ENCODE measurements at places on chromosomes 7 and 10.

DNA sequence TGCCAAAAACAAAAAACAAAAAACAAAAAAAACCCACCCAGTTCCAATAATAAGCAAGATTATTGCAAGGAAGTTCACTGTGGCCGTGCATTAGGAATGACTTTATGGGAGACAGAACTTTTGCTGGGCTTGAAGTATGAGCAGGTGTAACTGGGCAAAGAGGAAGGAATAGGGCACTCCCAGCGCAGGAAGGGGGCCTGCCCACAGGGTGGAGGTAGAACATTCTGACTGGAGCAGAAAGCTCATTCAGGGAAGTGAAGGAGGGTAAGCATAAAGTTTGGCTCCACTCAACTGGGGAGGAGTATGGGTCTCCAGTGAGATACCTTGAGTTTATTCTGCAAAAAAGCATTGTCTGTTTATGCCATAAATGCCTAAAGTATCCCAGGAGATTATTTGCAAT is 42.1 kb upstream of the WIPF3 start:
- DNase-seq: no peak

DNA sequence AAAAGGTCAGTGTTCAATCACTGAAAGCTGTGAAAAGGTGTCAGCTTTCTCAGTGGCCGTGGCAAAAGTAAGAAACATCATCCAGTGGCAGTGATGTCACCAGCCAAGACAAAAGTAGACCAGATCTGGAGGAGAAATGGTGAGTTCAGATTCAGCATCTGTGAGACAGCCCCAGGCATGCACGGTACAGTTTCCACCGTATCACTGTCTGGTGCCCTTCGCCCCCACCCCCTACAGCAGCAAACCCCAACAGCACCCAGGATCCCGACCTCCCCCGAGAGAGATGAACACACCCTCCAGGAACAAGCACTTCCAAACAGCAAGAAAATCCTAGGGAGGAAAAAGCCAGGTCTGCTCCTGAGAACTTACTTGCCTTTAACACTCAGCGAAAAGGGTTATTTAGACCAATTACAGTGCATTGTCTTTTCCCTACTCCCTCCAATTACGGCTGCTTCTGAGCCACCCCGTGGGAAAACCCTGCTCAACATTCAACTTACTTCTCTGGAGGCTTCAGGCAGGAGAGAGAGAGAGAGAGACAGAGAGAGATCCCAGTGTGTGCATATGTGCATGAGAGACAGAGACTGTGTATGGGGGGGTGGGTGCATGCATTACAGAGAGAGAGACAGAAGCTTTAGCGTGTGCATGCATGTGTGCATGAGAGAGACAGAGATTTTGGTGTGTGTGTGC is 189.6 kb downstream of the GRID1 start:
- DNase-seq: no peak

DNA sequence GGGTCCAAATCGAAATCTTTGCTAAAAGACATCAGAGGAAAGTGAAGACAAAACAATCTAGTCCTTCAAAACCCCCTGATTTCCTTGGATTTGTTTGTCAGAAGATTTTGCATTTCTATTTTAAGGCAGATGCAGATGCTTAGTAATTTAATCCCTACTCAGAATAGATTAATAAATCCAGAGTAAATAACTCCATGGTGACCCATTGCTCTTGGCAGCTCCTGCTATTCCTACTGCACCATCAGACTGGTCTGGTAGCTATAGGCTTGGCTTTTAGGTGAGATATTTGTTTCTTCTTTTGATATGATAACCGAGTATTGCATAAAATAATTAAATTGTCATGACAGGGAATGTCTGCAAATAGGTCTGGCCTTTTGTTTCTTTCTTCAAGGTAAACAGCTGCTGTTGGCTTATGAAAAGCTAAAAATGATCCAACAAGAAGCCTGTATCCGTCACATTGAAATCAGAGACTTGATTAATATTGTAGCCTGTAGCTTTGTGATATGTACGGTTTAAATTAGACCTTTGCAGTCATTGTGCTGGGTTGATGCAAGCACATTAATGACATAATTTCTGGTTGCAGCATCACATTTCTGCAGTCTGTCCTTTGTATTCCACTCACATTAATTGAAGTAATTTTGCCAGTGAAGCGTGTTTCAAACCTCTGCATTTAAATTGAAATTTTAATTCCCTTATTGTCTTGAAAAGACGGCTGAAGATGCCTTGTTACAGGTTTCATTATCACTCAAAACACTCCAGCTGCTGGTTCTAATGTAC is 40.7 kb downstream of the EXOC4 start:
- no peak for DNase-seq

DNA sequence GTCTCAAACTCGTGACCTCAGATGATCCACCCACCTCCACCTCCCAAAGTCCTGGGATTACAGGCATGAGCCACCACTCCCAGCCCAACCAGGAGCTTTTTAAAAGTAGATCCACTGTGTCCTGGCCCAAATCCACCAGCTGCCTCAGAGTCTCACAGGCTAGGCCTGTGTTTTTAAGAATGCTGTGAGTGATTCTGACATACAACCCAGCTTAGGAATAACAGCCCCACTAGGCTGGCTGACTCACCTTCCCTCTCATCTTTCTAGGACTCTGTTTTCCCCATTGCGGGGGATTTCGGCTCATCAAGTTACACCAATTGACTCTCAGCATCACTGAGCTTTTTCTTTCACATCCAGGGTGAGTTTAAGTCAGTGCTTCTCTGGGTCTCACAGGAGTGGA is 207.6 kb downstream of the SKIDA1 start:
- no peak for DNase-seq

- peak; percentile 37 for DNase-seq
Measured at GRCh38 chr7:131039355-131039762, 288.3 kb upstream of the MKLN1 start.

DNA sequence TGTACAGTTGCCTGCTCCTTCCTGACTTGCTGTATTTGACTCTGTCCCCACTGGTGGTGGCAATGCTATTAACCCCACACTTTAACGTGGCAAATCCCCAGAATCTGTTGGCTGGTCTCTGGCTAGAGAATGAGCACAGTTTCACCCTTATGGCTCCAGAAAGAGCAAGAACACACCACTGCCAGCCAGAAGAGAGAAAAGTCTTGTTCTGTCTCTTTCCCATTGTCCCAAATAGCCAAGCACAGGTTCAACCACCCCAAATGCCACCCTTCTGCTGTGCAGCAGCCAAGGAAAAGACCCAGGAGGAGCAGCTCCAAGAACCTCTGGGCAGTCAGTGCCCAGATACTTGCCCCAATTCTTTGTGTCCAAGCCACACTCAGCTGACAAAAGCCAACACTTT is 11.3 kb downstream of the SLC16A9 start:
- no peak for DNase-seq

- DNase-seq: no peak
Measured at GRCh38 chr10:123284022-123284421, 129.8 kb downstream of the BUB3 start.

DNA sequence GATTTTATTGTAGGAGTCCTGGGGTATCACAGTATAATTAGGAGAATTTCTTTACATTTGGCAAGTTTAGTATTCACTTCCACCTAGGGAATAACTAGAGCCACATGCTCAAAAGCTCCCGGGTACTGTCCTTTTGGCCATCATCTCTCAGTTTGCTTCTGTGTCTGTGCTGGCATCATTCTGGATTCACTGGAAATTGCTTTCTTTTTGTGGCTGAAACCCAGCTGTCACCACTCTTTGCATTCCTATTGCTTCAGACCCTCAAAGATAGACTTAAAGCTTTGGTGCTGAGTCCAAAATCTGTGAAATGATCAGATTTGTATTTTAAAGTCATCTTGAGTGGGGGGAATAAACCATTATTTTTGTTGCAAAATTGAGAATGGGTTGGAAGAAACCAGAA is 8.9 kb downstream of the SDK1 start:
- no peak for DNase-seq

DNA sequence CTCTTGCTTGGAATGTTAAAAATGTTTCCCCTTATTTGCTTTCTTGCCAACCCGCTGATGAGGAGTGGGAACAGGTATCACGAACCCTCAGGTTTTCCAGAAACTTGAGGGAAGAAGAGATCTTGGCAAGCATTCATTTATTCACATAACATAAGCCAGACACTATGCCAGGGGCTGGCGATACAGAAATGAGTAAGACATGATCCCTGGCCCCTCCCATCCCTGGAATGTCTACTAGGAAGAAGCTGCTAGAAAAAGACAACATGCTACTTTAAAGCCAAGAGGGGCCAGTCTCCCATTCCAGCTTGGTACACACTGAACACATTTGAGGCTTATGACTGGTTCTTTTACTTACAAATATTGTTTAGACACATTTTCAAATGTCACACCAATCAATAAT is 26.4 kb downstream of the SLC35B4 start:
- DNase-seq: peak; percentile 73

GRCh38 chr7:140049339-140050024 is 13.3 kb downstream of the PARP12 start:
- DNase-seq: no peak

GRCh38 chr10:71265201-71265575 is 52.8 kb downstream of the UNC5B start:
- DNase-seq: no peak

DNA sequence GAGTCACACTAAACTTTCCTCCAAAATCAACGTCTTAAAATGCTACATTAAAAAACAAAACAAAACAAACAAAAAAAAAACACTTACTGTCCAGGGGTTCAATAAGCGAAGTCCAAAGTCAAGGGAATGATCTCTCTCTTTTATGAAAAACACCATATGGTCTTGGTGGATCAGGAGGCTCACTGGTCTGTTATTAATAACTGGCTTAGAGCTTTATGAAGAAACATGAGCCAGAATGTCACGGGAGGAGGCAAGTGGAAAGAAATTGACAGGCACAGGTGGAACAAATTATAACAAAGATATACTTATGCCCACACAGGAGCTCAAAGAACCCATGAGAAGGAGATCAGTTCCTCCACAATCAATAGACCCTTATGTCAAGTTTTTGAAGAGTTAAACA is at the start of gene MRLN:
Gene MRLN (minus strand): TSS at position 189 of the 400 bp plus-strand sequence.
- no peak for DNase-seq

- no peak for DNase-seq
Measured at GRCh38 chr7:144500225-144500624, 96.7 kb upstream of the NOBOX start.

- DNase-seq: no peak
Measured at GRCh38 chr7:130890176-130891020, 156.4 kb upstream of the KLF14 start.

DNA sequence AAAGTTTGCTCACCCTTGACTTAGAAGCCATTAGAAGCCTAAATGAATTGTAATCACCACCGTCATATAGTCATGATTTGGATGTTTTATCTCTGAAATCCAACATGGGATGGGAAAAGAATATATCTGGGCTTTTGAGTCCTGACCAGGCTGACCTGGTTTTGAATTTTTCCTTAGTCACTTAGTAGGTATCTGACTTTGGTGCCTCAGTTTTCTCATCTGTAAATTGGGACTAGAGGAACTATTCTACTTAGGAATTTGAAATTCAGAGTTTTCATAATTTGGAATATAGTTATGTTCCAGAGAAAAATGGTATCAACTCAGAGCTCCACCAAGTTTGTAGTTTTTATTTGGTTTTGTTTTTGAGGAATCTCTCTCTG is 40.9 kb downstream of the SHOC2 start:
- DNase-seq: no peak

DNA sequence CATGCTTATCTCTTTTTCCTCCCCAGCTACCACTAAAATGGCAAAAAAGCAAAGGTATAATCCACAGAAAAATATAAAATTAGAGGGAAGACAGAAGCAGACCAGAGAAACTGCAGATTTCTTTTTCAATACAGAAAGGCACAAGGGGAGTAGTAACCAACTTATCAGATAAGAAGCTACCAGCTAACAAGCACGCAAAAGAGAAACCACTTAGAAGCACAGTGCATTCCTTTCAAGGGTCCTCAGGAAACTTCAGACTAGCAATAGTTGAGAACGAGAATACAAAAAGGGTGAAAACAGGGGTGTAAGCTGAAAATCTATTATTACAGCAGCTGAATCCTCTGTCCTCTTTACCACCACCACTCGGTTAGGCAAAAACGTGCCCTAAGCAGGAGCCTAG is 9.9 kb upstream of the OR2A5 start:
- DNase-seq: no peak

DNA sequence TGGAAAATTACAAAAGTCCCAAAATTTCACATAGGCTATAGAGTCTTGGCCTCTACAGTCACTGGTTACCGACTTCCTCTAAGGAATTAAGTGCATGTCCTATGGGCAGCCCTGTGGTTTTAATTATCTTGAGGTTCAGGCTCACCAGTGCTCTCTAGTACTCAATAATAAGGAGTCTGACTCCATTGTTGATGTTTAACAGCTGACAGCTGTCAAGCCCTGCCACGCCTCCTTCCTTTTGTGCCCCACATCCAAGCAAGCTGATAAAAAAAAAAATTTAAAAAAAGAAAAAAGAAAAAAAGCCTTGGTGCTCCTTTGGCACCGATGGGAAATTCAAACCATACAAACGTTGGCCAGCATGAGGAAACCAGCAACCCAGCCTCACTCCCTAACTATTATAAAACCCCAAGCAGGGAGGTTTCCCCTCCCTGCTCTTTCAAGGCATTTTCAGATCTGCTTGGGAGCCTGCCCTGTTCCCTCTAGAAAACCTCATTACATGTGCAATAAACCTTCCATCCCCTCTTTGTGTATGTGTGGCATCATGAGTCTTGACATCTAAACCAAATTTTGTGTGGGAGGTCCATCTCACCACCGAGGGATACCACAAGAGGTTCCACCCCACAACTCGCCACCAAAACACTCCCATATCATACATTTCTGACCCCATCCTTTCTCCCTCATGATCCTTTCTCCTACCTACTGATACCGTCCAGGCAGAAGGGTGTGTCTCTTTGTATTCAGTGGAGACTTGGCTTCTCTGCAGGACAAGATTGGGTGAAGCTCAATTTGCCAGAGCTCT is 70.9 kb upstream of the CCDC71L start:
- DNase-seq: no peak

- DNase-seq: no peak
Measured at GRCh38 chr10:94351089-94351488, 11.7 kb downstream of the NOC3L start.

DNA sequence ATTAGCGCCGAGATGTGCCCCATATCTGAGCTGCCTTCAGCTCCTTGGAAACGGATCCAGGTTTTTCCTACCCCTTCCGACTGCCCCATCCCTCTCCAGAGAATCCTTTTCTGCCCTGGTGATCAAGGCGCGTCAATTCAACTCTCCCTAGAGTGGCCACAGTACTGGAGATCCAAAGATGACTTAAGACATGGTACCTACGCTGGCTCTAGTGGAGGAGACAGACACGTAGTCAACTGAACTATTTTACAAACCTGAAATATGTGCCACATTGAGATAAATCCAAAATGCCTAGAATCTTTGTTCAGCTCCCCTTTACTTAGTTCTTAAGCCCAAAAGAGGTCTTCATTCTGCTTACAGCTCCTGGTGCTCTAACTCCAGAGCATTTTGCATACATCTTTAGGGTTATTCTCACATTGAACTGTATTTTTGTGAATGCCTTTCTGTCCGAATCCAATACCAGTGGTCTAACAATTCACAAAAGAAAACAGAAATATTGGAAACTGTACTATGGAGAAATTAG is 444 bp upstream of the TNPO3 start:
- no peak for DNase-seq

All from AG20443 (cell line).